ENCODE measurements at places on chromosomes 5 and 9.

- DNase-seq, result no peak
Observed at GRCh38 chr9:4796988-4797853, 4.5 kb downstream of the RCL1 start.

DNA sequence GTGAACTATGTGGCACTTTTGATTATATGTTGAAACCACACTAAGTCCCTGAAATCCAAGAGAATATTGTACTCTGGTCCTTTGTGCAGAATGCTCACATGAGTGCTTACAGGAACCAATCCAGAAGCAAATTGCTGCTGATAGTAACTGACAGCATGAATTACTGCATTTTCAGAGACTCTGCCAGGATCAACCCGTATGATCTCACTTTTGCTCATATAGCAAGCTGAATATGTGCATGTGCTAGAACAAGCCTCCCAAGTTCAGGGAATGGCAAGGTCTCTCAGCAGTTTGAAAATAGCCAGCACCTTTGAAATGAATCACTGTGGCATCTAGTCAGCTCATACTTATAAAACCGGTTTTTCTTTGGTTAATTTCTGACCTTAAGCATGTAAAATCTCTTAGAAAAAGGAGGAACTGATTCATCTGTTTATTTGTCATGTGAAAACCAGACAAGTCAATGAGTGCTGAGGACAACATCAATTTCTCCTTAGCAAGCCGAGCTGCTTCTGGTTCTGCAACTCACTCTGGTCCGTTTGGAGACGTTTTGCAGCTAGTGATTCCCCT is 215.7 kb upstream of the ELL2 start:
- DNase-seq, result no peak

GRCh38 chr9:122115176-122116035 is 22.3 kb upstream of the TTLL11 start:
- DNase-seq, result no peak

DNA sequence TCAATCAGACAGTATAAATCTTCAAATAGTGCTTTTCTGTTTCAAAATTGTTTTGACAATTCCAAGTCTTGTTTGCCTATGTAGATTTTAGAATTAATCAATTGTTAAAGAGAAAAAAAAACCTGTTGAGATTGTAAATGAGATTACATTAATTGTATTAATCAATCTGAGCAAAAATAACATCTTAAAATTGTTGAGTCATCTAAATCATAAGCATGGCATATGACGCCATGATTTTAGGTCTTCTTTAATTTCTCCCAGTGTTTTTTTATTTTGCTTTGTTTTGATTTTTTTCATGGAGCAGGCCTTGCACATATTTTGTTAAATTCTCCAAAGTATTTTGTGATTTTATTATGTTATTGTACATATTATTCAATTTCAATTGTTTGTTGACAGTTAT is 988.0 kb upstream of the SEMA6A start:
- no peak for DNase-seq

- no peak for DNase-seq
Observed at GRCh38 chr9:79123415-79123814, 448.4 kb upstream of the TLE4 start.

GRCh38 chr9:108698231-108698630 is 157.6 kb downstream of the ACTL7B start:
- no peak for DNase-seq

DNA sequence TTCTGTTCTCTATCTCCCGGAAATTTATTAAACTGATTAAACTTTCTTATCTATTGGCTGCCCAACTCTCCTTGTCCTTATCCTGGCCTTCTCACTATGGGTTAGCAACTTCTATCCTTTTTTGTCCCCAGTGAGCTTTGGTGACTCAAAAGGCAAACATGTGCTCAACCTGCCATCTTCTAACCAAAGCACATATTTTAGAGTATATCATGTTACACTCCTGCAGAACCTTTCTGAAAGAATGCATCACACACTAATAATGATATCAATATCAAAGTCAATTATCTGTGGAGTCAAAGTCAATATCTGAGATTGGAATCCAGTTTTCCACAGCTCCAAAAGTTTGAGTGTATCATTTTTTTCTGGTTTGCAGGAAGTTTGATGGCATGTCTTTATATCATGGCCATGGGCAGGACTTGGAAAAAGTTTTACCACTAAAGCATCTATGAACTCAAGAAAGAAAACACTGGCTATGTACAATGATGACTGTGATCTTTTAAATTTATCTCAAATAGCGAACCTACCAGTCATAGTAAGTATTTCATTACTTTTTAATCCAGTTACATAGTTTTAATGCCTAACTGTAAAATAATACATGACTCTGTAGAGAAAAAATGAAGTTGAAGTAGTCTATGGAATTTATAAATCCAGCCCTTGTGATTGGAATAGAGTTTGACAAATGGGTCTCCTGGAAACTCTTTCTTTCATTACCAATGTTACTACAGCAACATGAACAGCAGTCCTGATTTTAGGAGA is 166.8 kb downstream of the DROSHA start:
- DNase-seq, result no peak

GRCh38 chr9:8649160-8649559 is 849.6 kb upstream of the DMAC1 start:
- DNase-seq, result no peak

- DNase-seq, result no peak
Observed at GRCh38 chr5:132493241-132493640, 2.7 kb upstream of the IRF1 start.

- DNase-seq, result no peak
Observed at GRCh38 chr5:168651648-168652047, 72.5 kb upstream of the PANK3 start.

GRCh38 chr9:80004714-80005113 is 432.9 kb downstream of the TLE4 start:
- DNase-seq, result no peak

DNA sequence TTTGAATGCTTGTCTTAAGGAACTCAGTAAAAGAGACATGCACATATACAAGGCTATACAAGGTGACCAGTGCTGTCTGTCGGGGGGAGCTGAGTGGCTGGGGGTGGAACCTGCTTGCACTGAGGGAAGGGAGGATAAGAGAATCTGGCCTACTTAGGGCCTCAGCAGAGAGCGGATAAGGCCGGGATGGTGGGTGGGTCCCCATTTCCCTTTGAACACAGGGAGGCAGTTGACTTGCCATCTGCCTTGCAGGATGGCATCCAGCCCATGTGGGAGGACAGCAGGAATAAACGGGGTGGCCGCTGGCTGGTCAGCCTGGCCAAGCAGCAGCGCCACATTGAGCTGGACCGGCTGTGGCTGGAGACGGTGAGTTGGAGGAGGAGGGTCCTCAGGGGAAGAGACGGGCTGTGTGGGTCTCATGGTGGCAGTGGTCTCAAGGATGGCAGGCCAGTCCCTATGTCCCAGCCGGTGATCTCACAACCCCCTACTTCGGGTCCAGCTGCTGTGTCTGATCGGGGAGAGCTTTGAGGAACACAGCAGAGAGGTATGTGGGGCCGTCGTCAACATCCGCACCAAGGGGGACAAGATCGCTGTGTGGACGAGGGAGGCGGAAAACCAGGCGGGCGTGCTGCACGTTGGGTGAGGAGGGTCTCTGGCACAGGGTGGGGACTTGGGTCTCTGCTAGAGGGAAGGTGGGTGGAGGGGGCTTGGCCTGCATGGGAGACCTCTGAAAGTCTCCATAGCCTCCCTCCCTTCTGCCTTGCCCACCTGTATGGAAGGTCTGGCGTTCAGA is 2.2 kb upstream of the TSPAN17 start:
- DNase-seq, result no peak

DNA sequence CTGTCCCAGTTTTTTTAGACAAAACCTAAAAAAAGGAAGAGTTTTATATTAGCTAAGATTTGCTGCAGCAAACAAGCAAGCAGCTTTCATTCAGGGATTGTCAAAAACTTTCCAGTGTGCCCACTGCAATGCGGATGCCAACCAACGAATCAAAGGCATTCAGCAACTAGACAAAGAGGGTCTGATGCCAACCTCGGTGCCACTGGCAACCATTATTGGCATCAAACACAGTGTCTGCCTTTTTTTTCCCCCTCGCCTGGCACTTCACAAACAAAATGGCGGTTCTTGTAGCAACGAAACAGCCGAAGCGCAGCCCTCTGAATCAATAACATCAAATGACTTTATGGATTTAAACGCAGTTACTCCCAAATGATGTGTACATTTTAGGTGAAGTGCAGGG is 10.4 kb downstream of the NFIB start:
- DNase-seq, result no peak

GRCh38 chr9:76658510-76659231 is 105.6 kb upstream of the PCA3 start:
- no peak for DNase-seq

DNA sequence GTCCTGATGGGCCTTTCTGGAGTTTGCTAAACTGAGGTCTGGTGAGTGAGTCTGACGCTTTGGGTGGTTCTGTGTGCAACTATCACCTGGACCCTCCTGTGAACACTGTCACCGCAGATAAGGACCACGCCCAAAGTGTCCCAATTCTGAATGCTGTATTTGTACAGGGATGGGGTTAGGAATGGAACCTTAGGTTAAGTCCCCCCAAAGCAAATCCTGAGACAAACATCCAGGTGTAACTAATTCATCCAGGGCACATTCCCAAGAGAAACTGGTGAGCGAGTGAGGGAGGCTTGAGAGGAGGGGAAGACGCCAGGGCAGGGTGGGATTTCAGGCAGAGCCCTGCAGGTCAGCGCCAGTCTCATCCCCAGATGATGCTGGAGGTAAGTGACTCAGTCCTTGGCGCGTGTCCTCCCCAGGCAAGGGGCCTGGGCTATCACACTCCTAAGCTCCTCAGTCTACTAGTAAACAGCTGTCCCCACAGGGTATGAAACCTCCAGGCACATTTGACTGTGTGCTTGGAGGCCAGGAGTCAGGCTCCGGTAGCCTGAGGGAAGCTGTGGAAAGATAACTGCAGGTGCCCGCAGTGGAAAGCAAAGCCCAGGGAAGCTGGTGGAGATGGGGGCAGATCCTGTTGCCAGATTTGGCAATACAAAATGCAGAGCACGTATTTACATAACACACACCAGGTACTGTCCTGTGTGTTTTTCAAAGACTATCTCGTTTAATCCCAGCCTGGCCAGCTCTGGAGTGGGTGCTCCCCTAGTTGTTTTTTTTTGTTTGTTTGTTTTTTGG is 66.7 kb downstream of the IL6ST start:
- no peak for DNase-seq

- DNase-seq, result no peak
Observed at GRCh38 chr5:157566902-157567489, 8.6 kb downstream of the ADAM19 start.

GRCh38 chr5:172106511-172107356 is 81.3 kb downstream of the STK10 start:
- no peak for DNase-seq

DNA sequence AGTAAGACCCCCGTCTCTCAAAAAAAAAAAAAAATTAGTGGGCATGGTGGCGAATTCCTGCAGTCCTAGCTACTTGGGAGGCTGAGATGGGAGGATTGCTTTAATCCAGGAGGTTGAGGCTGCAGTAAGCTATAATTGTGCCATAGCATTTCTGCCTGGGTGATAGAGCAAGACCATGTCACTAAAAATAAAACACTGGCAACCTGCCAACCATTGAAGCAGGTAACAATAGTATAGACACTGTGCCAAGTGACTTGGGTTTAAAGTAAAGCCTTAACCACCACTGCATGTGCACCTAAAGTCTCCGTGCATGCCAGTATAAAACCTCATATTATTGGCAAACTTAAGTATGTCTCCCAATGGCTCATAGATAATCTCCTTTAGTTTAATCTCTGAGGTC is 3.4 kb upstream of the APBA1 start:
- DNase-seq, result no peak

DNA sequence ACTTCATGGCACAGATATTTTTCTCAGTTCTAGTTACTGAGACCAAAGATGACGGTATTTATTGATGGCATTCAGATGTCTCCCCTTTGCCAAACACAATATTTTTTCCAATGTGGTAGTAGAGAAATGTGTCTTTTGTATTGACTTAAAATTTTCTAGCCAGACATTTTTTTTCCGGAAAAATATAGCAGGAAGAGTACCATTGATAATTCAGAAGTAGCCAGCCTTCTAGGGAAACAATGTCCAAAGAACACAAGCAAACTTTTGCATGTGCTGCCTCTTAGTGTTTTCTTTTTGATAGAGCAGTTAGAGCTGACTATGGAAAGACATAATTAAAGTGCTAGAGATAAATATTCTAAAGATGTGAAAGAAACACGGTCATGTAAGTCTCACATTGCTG is 231.4 kb downstream of the MARCHF11 start:
- no peak for DNase-seq

DNA sequence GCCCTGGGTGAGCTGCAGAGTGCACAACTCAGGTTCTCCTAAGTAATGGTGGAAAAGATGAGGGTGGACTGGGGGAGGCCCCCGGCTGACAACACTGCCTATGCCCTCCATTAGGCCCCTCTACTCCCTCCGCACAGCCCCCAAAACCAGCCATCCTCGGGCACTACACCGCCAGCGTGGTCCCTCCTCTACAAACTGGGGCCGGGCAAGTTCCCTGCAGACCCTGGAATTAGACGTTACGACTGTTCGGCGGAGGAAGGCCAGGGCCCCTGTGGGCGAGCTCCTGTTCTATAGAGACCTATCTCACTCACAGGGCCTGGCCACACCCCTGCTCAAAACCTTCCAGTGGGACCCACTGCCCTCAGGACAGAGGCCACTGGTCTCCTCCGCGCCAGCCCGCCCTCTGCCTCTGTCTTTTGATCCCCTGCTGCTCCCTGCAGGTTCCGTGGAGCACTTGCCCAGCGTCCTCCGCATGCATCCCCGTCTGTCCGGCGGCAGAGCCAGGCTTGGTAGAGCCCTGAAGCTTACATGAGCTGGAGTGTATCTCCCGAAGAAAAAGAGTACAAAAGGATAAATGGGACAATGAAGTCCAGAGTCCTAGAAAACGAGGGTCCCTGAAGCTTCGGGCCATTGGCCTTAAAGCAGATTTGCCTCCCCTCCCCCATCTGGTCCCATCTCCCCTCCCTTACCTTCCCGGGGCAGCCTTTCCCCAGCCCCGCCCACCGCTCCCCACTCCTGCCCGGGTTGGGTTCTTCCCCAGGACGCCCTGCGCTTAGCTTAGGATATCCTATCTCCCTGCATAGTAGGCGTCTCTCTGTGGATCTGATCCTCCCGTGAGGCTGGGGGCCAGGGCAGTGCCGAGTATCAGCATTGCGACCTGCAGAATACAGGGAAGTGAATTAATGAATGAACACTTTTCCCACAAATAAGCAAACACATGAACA is 71.3 kb downstream of the HRH2 start:
- no peak for DNase-seq
